ENCODE measurements at places on chromosomes 1 and 21.

DNA sequence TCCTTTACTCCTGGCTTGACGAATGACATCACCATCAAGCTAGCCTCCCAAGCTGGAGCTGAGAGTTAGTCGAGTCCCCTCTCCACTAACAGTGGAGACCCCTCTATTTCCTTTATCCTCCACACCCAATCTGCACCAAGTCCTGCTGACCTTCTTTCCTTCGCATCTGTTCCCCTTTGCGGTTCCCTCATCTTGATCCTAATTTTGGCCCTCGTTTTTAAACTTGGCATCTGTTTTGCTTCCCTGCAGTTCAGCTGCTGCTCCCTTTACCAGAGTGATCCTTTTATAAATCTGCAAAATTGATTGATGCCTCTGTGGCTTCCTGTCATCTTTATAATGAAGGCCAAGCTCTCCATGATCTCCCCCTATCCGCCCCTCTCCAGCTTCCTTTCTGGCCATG lies 49.0 kb upstream of the TSPAN2 start:
- no peak for DNase-seq

GRCh38 chr1:153192697-153193096 lies 10.5 kb upstream of the LELP1 start:
- DNase-seq, result peak; percentile 77

- no peak for DNase-seq
Measured at GRCh38 chr1:234408757-234409156, 35.5 kb downstream of the COA6 start.

DNA sequence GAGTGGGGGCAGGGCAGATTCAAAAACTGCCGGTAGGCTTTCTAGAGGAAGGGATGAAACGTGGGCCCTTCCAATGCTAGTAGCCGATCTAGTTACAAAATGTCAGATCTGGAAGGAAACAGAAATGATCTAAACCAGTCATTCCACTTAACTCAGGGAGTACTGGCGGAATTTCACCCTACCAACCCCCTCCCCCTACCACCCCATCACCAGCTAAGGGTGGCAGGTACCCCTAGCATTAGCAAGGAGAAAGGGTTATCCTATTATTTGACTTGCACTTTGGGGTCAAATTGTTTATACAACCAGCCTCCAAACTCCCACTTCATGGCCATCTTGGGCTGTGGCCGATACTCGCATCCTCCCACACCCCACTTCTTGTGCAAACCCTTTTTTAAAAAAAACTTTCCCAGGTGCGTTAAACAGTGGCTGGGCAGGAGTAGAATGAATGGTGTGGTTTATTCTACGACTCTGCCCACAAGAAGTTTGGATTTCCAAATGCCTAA lies 644 bp upstream of the MRPL24 start:
- no peak for DNase-seq

DNA sequence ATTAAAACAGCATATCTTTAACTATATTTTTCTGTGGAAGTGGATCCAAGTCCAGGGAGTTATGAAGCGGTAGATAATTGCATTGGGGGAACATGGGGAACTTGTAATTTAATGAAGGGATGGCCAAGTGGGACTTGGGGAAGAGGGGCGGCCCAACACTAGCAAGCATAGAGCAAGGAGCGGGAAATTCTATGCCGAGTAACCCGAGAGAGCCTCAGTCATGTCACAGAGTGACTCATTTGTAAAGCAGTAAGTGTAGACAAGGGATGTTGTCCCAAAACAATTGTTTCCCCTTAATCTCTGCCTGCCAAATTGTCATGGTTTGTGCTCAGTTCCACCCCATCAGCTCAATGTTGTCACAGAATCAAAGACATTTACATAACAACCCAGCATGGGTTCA lies 620.1 kb downstream of the AJAP1 start:
- no peak for DNase-seq

DNA sequence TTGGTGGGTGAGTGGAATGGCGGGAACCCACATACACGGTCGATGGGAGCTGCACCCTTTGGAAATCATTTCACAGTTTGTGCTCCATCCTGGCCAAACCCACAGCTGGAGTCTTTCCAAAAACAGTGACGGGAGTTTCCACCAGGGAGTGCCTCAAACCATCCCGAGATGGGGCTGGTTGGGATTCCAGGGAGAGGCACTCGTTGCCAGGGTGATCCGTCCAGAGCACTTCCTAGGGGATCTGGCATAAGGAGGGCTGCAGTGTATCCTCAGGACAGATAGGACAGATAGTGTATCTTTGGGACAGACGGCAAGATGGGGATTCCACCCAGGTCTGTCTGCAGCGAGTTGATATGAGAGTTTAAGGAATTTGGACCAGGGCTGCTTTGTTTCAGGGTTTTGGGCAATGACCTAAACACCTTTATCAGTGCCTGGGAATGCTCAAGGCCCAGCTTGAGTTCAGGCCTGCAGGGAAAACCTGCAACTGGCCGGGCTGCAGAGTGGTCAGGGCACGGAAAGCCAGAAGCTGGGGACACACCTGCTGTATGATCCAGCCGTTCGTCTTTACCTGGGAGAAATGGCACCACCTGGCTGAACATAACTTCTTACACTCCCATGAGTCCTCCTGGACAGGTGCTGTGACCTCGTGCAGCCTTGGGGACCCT lies 3.4 kb upstream of the POFUT2 start:
- peak; percentile 46 for DNase-seq

- no peak for DNase-seq
Measured at GRCh38 chr21:41711416-41712007, 55.3 kb downstream of the RIPK4 start.

DNA sequence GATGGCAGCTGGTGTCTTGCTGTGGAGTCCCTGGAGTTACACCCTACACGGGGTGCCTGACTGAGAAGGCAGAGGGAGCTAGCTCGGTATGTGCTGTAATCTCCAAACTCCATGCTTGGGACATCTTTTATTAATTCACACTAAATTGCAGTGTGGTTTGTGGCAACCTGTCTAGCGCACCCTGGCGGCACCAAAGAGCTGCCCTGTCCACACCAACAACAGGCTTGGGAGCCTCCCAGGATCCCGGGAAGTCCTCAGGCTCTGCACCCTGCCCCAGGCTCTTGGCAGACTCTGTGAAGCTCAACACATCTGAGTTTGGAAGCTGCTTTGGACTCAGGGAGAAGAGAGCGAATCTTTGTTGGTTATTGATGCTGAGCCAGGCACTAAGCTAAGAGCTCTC lies 138.9 kb downstream of the IGSF21 start:
- no peak for DNase-seq

GRCh38 chr1:15543589-15544568 lies 17.2 kb downstream of the DNAJC16 start:
- DNase-seq, result no peak

GRCh38 chr1:244062156-244062725 lies 11.2 kb downstream of the ZBTB18 start:
- DNase-seq, result no peak

GRCh38 chr1:12203216-12204007 lies 26.4 kb upstream of the VPS13D start:
- DNase-seq, result no peak

Measured in MCF 10A (cell line).